AG08395 (cell line): ENCODE measurements at places on chromosomes 12 and 14.

GRCh38 chr14:57796556-57796955, 69.3 kb downstream of the SLC35F4 start:
- DNase-seq = no peak

DNA sequence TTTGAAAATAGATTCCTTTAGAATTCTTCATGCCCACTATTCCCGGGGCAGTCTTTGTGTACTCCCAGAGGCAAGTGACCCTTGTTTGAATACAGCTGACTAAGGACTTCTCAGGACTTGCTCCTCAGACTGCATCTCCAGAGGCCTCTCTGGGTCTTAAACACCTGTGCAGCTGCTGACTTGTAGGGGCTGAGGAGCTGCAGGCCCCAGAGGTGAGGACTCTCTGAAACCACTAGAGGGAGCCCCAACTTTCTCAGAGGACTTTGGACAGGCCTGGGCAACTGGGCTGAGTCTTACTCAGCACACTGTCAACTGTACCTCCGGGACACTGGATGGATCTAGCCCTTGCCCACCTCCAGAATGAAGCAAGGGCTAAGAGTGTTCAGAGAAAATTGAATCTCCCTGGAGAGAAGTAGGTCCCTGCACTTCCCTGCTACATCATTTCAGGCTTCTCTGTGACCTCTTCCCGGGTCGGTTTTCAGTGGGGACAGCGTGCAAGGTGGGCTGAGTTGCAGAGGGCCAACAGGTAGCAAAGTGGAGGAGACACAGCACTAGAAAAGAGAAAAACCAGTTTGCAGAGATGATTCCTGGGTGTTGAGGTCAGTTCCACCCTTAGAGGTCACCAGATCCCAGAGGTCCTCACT, 164.6 kb downstream of the TMEM117 start:
- peak; percentile 53 for DNase-seq

DNA sequence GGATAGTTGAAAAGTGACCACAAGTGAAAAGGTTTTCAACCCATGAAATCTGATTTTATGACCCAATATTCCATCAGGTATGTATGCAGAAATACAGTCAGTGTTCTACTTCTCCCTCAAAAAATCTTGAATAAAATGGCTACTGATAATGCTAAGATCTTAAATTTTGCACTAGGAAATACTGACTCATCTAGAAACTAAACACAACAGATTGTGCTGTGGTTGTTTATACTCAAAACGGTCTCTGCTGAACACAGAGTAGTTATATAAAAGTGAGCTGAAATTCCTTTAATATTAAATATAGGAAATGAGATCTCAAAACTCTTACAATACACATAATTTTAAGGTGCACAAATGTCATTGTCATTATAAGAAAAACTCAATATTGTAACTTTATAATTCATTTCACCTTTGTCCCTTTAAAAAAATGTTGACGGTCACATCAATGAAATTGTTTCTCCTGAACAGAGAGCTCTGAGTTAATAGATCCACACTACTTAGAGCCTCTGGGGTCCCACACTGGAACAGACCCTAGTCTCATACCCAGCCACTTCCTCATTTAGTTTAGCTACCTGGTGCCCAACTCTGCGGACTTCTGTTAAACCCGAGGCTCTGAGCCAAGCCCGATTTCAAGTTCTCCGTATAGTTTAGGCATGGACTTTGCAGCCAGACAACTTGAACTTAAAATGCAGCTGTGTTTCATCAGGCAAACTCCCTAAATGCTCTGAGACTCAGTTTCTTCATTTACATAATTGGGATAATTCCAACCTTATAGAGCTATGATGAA, 9.3 kb downstream of the COCH start:
- no peak for DNase-seq

- DNase-seq = peak; percentile 59
These were observed 3.0 kb downstream of the KIF5A start for GRCh38 chr12:57552835-57553313.

GRCh38 chr12:66900616-66901015, 221.7 kb upstream of the GRIP1 start:
- no peak for DNase-seq

GRCh38 chr12:124094733-124095132, 121.7 kb downstream of the ZNF664 start:
- no peak for DNase-seq

DNA sequence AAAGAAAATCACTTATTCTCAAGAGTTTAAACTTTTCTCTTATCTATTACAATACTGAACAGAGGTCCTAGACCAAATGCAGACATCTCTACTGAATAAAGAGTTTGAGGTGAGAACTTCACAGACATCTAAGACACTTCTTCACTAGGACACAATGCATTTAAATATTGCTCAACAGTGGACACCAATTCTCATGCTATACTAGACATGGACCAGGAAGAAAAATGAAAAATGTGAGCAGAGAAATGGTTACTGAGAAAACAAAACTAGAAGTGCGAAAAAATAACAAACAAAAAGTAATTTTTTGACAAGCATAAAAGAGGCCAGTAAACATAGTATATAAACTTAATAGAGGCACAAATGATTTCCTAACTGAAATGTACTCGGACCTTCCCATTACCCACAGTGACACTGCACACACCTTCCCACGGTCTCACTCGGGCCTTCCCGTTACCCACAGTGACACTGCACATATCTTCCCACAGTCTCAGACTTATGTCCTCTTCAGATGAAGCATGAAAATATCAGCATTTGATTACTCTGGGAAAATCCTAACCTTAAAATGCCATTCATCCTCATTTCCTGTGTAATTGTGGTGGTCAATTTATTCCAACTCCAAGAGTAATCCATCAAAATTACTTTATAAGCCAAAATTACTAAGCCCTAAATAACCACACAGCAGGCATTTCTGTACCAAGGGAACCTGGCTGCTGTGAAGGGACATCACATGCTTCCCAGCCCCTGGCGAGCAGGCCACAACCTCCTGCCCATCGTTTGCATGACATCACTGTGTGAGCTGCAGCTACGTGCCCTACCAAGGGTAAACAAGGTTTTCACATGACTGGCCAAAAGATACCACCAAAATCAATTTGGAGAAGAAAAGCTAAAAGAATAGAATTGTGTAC, 6.4 kb downstream of the SLC15A4 start:
- DNase-seq = peak; percentile 56

DNA sequence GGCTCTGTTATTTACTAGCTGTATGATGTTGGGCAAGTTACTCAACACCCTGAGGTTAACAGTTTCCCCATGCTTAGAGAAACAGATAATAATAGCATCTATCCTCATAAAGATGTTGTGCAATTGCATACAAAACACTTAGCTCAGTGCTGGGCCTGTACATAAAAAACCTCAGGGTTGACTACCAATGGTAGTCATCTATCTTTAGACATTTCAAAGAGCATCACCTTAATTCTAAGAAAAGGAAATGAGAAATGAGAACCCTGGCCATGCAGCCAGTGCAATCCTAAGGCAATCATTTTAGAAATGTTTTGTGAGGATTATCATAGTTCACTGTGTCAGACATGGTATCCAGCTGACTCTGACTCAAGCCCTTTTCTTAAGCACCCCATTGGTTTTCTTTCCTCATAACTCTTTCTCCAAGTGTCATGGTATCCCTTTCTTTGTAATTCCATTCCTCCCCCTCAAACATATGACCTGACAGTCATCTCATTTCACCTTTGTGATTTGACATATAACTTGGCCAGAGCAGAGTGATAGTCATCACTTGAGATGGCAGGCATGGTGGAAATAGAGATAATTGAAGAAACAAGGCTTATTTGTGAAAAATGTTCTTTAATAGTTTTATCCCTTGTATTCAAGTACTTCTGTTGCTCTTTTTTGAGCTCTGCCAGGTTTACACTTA, 29.5 kb upstream of the OSBPL8 start:
- peak; percentile 58 for DNase-seq

- peak; percentile 80 for DNase-seq
These were observed 60.8 kb downstream of the SAMD4A start for GRCh38 chr14:54627540-54628363.

- no peak for DNase-seq
These were observed 84.6 kb upstream of the CCDC196 start for GRCh38 chr14:66401449-66402095.

DNA sequence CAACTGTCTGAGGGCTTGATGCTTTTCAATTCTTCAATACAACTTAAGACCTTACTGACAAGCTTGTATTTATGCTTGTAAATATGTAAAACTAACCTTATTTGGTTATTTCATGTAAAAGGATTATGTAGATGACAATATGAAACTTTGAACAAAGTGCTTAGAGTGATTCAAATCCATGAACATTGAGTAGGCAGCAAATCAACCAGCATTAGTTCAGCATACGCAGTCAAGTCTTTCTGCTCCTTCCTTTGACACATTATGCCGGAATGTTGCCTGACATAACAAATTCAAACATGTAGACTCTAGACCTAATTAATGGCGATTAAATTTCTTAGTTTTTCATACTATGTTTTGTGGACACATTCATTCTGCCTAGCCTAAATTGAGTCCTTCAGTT, 105.2 kb downstream of the FGD4 start:
- no peak for DNase-seq

GRCh38 chr12:122374707-122375106, 47.8 kb downstream of the CLIP1 start:
- no peak for DNase-seq

DNA sequence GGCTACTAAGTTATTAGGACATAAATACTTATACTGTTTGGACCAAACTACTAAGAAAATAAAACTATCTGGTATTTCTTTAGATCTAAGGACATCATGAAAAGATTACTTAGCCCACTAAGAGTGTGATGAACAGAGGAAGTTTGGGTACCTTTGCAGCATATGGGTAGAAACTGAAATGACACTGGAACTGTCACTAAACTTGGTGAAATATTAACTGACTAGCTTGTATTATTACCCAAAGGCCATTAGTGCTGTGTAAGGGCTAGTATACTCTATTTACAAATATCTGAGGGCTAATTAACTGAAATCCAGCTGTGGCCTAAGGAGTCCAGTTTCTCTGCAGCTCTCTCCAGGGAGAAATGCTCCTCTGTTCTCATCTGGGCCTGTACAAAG, 45.5 kb downstream of the PAWR start:
- no peak for DNase-seq

- DNase-seq = no peak
These were observed 269.8 kb downstream of the BCAT1 start for GRCh38 chr12:24679126-24679525.

DNA sequence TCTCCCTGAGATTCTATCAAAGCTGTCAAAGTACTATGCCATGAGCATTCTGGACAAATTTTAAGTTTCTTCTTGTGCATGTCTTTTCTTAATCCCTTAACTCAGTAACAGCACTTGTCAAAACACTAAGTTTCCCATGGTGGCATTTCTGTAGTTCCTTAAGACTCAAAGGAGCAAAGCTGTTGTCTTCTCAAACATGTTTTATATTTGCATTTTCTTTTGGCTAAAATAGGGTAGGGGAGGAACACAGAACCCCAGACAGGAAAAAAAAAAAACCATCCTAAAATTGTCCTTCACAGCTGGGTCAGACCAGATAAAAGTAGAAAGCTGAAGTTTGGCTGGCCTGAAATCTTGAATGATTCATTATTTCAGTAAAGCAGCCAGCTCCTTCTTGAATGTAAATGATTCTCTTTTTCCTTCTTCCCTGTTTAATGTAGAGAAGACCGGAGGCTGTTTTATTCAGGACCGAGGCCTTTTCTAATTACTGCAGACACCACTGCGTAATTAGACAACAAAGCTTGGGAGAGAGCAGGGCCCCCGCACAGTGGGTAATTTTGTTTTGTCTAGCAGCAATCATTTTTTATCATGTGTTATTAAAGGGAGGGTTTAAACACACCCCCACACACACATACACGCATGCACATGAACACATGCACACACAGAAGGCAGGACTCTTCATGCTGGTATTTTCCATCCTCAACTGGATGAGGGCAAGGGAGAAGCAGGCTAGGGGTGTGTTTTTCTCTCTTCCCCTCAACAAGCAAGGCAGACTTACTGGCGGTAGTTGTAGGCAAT, 51.0 kb downstream of the PAH start:
- no peak for DNase-seq

GRCh38 chr12:32125455-32126084, 18.9 kb downstream of the BICD1 start:
- DNase-seq = peak; percentile 62

DNA sequence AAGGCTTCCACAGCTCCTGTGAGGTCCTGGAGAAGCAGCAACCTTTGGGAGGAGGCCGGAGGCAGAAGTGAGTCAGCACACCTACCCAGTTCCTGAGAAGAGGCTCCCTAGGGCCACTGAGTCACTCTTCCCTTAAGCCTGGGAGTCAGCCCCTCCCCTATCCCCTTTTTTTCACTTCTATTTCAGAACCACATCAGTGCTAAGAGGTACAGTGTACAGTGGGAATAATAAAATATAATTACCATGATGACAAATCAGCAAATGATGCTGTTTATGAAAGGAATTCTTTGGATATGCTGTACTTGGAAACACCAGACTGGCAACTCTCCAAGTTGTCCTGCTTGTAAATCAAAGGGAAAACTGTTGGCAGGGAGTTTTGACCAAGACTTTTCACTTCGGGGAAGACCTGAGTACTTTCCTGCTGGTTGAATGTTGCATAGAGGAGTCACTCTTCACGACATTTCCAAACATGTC, 7.8 kb upstream of the TBPL2 start:
- DNase-seq = peak; percentile 89

- no peak for DNase-seq
These were observed 69.2 kb upstream of the ARHGAP5 start for GRCh38 chr14:32007755-32008362.

GRCh38 chr12:92186038-92186470, 40.4 kb upstream of the BTG1 start:
- DNase-seq = no peak

GRCh38 chr14:94960285-94961001, 190.5 kb upstream of the GSC start:
- DNase-seq = no peak

- no peak for DNase-seq
These were observed 79.3 kb upstream of the C12orf71 start for GRCh38 chr12:27161458-27162228.

- DNase-seq = peak; percentile 75
These were observed 3.0 kb upstream of the CORO1C start for GRCh38 chr12:108734200-108734906.

GRCh38 chr12:52564582-52564981, 9.1 kb downstream of the KRT74 start:
- no peak for DNase-seq

- DNase-seq = peak; percentile 72
These were observed 18.3 kb downstream of the SLC25A47 start for GRCh38 chr14:100341301-100342031.

- DNase-seq = peak; percentile 30
These were observed 717 bp downstream of the PPHLN1 start for GRCh38 chr12:42326541-42327226.

DNA sequence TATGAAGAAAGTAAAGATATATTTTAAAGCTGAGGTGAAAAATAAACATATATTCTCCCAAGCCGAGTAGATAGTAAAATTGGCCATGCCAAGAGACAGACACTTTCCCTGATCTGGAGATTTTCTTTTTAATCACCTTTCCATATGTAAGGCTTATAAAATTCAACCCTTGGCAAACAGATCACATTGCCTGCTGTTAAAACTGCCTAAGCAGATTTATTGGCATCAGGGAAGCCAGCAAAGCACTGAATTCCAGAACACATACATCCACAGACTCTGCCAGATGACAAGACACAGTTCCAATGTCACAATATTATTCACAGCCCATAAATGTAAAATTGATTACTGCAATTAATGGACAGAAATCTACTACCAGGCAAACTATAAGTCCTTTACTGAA, 78.2 kb upstream of the GARIN2 start:
- no peak for DNase-seq
